NCI-H82 (cell line): ENCODE measurements at places on chromosomes 6 and 20.

- no peak for DNase-seq
Observed at GRCh38 chr20:15653396-15654207, 919.6 kb downstream of the KIF16B start.

GRCh38 chr6:134740473-134741199 lies 209.3 kb downstream of the ALDH8A1 start:
- no peak for DNase-seq

GRCh38 chr6:153001767-153002612 lies 519 bp downstream of the MTRF1L start:
- DNase-seq, result peak; percentile 60

- DNase-seq, result peak; percentile 68
Observed at GRCh38 chr6:22448291-22448711, 121.1 kb upstream of the HDGFL1 start.

- no peak for DNase-seq
Observed at GRCh38 chr20:61438285-61438684, 186.2 kb downstream of the CDH4 start.

DNA sequence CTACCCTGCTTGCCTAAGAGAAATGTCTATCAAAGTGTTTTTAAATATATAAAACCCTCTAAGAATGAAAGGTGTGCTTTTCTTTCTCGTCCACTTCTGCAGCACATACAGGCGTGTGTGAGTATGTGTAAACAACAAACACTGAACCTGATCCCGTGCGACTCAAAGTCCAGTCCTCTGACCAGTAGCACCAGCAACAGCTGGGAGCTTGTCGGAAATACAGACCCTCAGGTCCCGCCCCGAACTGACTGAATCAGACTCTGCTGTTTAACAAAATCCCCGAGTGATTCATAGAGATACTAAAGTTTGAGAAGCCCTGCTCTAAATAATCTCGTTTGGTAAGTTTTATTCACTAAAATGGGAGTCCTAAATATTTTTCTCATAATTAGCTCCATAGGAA lies 208.0 kb upstream of the KCNQ5 start:
- DNase-seq, result no peak

DNA sequence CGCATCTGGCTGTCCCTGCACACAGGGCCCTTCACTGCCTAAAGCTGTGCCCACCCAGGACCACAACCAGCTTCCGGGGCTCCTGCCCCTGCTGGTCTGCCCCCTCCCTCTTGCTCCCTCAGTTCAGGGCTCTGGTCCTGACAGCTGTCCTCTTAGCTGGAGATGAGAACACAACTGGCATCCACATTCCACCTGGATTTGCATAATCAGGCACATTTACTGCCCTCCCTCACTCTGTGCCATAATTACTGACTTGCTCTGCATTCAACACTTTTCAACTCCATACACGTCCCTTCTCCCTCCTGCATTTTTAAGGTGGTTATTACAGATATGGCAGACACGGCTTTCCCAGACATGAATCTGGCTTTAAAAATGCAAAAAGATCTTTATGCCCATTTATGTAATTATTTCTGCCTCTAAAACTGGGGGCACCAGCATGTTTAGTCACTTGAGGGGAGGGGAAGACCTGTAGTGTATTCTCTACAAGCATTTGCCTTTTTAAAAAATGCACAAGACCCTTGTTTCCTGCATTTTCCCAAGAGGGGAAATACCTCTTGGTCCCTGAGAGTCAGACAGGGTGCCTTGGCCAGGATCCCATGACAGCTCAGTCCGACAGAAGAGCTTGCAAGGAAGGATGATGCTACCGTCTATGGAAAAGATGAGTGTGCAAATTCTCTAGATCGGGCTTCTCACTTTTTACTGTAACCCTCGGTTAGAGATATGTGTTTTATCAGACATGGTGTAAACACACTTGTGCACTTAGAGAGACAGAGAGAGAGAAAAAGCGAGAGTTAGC lies 401.8 kb downstream of the PREX1 start:
- DNase-seq, result peak; percentile 59

DNA sequence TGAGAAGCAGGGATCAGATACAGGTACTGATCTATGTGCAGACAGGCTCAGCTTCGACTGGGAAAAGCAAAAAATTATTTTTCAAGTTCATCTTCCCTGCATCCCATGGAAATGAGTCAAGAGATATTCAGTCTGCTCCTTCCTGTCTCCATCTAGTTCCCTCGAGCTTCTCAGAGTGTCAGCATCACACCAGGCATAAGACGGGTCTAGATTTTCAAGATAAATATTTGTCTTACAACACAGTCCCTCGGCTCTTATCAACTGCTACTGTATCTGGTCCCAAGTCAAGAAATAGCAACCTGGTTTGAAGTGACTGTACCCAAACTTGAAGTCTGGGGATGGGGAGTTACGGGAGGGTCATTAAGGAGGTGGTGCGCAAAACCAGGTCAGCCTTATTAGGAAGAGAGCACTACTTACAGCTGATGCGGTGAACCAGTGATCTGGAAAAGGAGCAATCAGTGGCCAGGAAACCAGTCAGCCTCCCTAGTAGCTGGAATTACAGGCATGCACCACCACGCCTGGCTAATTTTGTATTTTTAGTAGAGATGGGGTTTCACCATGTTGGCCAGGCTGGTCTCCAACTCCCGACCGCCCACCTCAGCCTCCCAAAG lies 29.7 kb downstream of the ZMYND8 start:
- no peak for DNase-seq

DNA sequence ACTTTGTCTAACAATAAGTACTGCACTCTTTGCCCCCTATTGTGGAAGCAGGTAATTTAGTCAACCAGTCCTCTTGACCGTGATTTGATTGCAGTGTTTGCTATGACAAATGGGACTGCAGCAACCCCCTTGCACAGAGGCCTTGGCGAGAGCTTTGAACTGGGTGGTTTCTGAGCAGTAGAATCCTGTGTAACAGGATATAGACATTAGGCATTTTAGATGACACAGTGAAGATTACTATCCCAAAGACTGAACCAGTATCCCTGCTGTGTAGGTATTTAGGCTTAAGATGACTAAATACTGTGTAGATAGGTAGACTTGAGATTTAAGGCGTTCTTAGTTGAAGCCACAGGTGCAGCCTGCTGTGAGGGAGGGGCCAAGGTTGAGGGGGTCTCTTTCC lies 9.9 kb downstream of the DNMT3B start:
- no peak for DNase-seq

- DNase-seq, result no peak
Observed at GRCh38 chr6:162150295-162150694, 577.3 kb downstream of the PRKN start.

DNA sequence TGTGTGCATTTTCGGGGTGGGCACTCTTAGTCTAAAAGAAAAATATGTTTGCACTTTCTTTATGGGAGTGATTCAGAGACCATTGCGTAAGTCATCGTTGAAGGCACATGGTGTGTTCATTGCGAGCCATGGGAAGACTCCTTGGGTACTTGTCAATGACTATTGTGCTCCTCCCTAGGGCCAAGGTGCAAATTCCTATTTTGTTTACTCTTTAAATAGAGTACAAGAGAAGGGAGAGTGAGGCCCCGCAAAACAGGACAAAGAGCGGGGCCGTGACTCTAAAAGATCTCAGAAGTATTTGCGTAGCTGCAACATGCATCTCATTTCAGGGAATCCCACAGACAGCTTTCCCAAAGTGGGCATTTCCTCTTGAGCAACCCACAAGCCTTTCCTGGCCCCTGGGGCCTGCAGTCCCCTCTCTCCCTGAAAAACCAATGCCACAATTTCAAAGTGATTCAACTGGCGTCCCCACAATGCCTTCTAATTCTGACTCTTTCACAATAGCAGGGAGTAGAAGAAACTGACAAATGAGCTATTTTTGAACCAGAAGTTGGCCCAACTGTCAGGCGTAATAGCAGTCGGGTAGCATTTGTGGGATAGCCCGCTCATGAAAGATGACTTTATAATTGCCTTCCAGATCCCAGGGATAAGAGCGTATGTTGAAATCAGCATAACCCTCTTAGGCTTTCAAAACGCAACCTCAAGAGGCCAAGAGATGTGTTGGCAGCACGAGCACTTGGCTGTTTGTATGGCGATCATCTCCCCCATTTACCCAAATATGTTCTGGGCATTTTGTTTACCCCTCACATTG lies 277.9 kb upstream of the BMP2 start:
- no peak for DNase-seq
